NCI-H524 (cell line): ENCODE measurements at places on chromosomes 1 and 21.

DNA sequence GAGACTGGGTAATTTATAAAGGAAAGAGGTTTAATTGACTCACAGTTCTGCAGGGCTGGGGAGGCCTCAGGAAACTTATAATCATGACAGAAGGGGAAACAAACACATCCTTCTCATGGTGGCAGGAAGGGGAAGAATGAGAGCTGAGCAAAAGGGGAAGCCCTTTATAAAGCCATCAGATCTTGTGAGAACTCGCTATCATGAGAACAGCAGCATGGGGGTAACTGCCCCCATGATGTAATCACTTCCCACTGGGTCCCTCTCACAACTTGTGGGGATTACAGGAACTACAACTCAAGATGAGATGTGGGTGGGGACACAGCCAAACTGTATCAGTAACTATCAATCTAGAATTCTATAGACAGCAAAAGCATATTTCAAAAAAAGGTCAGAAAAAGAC is 64.7 kb upstream of the ACTRT2 start:
- DNase-seq = no peak

GRCh38 chr1:180981596-180982387 is 40.9 kb downstream of the STX6 start:
- DNase-seq = no peak

DNA sequence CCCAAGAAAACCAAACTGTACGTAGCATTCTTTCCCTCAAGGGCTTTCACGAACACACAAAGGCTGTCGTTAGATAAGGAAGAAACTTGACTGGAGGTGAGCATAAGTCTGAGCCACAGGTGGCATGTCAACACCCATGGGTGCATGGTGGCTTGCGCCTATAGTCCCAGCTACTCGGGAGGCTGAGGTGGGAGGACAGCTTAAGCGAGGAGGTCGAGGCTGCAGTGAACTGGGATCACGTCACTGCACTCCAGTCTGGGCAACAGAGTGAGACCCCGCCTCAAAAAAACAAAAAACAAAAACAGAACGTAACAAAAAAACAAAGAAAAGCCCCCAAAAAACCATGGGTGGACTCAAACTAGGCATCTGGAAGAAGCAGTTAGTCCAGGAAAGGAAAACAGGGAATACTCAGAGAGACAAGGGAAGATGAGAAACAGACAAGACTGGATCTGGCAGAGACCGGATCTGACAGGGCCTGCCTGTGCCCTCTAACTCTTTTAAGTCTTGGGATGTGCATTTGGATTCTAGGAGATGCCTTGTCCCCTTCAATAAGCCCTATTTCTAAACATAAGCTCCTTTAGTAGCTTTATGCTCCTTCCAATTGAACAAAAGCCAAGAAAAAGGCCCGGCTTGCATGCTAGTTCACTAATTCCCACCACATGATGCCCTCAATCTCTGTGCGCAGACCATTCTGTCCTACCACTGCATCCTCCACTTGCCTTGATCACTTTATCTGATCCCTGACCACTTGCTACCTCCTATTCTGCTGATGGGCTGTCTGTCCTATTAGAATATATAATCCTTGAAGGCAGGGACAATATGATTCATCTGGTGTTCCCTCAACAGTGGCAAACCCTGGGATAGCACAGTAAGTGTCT is 73.8 kb downstream of the APP start:
- DNase-seq = peak; percentile 18

- peak; percentile 22 for DNase-seq
Observed at GRCh38 chr1:26994020-26994786, 711 bp downstream of the TRNP1 start.

- DNase-seq = no peak
Observed at GRCh38 chr1:221157026-221157761, 278.0 kb downstream of the HLX start.

DNA sequence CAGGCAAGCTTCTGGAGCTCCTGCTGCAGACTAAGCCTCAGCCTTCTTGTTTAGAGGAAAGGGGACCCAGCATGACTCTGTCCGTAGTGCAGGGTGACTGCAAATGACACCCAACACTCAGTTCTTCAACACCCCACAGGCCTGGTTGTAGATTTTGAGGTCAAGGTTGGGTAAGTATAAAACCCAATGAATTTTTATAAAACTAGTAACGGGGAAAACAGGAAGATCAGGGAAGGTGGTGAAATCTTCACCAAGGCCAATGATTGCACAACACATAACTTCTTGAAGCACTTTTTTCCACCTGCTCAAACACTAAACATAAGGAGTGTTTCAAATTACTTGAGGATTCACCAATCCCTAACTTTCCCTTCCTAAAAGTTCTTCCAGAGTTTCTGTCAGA is 89.4 kb upstream of the JAK1 start:
- DNase-seq = no peak

GRCh38 chr1:35151220-35151619 is 41.7 kb downstream of the SFPQ start:
- DNase-seq = no peak

DNA sequence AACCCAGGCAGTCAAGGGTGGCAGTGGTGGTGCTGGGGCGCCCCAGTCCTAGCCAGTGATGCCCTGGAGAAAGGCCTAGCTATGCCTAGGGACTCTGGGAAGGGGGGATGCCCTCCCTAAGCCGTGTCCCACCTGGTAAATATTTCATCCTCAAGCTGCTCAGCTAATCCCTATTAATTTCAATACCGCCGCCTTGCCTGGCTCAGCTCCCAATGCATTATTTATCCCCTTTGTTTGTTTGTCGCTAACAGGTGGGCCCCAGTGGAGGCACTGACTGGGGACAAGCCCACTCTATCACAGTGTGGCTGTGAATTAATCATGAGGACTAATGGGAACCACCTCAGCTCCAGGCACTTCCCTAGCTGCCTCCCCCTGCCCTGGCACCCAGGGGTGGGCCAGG is 22.5 kb downstream of the DMAP1 start:
- DNase-seq = peak; percentile 18

DNA sequence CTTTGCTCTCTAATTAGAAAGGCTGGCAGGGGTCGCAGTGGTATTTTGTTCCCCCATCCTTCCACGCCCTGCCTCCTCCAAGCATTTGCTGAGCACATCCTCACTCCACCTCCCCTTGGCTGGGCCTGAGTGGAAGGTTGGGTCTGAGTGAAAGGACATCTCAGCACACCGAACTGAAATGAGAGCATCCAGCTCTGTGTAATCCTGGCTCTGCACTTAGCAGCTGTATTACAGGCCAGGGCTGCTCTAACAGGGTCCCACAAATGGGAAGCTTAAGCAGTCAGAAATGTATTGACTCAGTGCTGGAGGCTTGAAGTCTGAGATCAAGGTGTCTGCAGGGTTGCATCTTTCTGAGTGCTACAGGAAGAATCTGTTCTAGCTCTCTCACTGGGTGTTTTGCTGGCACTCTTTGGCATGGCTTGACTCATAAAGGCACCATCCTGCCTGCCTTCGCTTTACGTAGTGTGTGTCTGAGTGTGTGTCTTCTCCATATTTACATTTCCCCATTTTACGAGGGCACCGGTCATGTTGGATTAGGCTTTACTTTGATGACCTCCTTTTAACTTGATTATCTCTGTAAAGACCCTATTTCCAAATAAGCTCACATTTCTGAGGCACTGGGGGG is 48.5 kb upstream of the IGSF21 start:
- no peak for DNase-seq

GRCh38 chr1:20555025-20555757 is 2.8 kb downstream of the FAM43B start:
- DNase-seq = no peak

DNA sequence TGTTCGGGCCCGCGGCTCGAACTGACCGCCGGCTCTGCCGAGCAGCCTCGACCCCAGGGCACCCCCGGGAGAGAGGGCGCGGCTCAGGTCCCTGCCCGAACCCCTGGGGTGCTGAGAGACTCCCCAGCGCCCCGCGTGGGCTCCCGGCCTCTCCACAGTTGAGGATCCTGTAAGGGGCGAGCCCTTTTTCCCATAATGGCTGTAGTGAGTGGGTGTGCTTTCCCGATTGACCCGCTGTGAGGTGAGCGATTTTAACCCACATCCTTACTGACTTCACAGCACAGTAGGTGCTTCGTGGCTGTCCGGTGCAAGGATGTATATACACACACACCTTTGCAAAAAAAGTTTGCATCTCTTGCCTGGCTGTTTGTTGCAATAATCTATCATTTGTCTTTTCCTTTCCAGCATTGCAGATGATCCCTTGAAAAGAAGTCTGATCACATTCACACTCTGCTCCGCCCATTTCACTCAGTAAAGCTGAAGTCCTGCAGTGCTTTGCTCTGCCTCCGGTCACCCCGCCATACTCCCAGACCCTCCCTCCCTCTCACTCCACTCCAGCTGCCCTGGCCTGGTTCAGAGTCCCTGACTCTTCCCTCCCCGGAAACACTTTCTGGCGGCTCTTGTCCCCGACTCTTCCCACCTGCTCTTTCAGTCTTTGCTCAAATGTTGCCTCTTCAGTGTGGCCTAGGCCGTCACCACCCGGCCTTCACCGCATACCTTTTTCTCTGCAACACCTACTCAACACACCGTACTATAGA is 955 bp upstream of the UBE2G2 start:
- peak; percentile 29 for DNase-seq

DNA sequence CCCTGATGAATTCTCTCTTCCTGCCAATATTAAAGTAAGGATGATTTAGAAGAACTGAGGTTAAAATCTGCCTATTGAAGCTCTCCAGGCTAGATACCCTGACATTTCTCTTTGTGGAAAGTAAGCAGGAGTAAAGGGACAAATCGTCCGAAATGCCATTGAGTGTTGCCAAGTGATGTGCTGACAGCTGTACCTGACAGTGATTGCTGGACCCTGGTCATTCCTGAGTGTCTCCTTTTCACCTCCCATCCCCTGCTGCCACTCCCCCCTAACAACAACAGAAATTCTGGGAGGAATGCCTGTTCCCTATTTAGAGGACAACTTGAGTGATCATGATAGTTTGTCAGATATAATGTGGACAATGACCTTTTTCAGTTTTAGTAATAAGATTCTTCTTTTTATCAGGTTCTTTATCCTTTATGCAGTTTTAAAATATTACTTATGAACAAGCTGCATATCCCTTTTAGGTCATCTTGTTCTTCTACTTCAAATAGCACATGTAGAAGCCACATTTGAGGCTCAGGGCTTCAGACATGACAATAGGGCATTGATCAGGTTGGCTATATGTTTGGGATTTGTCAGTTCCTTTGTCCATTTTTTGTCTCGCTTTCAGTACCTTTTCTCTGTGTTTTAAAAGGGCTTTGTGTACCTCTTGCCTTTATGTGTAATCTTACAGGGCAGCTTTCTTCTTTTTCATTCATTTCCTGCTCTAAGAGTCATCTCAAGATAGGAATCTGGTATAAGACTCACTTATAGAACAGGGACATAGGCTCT is 56.0 kb downstream of the ITSN1 start:
- DNase-seq = no peak

DNA sequence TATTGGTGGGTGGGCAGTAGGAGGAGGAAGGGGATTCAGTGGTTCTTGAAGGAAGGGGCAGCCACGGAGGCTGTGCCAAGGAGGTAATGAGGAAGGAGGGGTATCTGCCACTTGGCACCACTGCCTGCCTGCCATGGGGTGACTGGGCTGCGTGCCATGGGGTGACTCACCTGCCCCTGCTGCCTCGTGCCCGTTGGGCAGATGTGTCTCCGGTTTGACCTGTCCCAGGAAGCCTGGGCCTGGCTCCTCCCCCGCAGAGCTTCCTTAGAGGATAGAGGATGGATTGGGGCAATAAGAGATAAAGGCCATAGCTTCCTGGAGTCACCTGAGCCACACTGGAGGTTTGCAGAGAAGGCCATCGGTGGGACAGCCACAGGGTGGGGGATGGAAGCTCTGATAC is 1.7 kb downstream of the PADI3 start:
- DNase-seq = no peak

DNA sequence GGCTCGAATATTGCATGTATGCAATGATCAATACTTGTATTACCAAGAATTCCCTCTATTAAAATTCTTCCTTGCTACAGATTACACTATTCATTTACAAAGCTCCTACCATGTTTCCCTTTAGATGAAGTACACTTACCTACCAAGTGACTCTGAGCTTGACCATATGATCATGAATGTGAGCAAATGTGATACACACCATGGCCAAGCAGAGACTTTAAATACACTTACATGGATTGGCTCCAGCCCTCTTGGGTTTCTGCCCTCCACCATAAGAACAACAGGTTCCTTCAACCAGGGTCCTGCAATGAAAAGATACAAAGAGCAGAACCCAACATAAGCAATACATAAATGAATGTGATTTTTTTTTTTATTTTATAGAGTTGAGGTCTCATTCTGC is 30.0 kb downstream of the LRRC52 start:
- no peak for DNase-seq

DNA sequence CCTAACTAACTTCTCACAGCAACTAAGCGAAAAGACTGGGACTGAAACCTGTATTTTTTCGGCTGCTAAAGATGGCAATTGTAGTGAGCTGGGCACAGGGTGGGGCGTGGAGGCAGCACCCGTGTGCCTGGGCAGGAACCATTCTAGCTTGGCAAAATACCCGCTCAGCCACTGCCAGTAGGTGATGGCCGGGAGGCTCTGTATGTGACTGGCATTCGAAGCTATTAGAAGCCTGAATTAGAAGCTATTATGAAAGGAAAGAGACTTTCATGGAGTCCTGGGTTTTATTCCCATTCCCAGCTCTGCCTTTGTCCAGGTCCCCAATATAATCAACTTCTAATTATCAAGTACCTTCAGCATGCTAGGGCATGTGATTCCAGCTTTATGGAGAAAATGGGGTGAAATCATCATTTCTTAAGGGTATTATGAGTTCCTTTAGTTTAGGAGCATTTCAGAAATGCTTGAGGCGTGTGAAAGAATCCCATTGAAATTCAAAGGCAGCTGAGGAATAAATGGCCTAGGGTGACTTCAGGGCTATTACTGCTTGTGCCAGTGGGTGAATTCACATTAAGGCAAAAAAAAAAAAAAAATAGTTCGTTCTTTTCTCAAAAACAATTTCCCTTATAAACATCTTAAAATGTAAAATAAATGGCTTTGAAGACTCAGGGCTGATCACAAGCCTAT is 125.6 kb downstream of the KCNN3 start:
- no peak for DNase-seq

- no peak for DNase-seq
Observed at GRCh38 chr21:43190951-43191350, 22.1 kb downstream of the CRYAA start.

DNA sequence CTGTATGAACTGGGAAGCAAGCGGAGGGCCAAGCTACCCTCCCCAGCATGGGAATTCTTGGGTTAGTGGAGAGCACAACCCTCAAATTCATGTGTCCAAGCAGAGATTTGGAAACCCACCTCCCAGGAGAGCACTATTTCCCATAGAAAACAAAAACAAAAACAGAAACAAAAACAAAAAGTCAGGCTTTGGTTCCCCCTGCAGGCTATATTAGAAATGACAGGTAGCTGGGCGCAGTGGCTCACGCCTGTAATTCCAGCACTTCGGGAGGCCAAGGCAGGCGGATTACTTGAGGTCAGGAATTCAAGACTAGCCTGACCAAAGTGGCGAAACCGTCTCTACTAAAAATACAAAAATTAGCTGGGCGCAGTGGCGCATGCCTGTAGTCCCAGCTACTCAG is 10.8 kb downstream of the MINDY1 start:
- DNase-seq = no peak

- DNase-seq = no peak
Observed at GRCh38 chr1:22350171-22350923, 101.3 kb upstream of the ZBTB40 start.
